Aorta (tissue), 5 donors: ENCODE measurements at places on chromosomes 12 and 14. TPM values are rescaled to one million over a fixed set of nuclear protein-coding genes. Genes with fewer than 3 reads are reported as not detected.
A peak's percentile ranks its signal among the peaks of the same experiment; 100 is the strongest.

DNA sequence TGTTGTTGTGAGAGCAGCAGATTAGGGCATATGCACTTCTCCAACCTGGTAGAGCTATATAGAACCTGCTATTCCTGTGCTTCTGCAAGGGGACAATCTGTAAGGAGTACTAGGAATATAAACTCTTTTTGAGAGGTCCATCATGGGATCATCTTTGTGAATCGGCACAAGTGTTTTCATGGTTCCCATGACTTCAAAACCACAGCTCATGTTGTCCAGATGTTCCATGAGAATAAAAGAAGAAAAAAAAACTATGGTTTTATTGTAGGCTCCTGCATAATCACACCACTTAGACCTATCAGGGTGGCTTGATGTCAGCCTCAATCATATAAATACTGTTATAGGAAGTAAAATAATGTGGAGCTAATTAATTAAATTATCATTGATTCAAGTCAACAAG lies 311.4 kb upstream of the ATP2B1 start:
- H3K27ac ChIP-seq = no peak overlapping the region
- no peak for DNase-seq
- no peaks in the 10 kb centered on the region for H3K27me3 ChIP-seq
- H3K4me3 ChIP-seq = no peak overlapping the region
- H3K36me3 ChIP-seq = no peaks in the 10 kb centered on the region

GRCh38 chr12:8840938-8841633 lies 18.7 kb downstream of the A2ML1 start:
- no peaks in the 10 kb centered on the region for H3K36me3 ChIP-seq
- no peaks in the 10 kb centered on the region for H3K4me1 ChIP-seq
- H3K27ac ChIP-seq = no peak overlapping the region
- no peak for DNase-seq
- H3K4me3 ChIP-seq = no peak overlapping the region

The AQP2 gene
- not detected for total RNA-seq

DNA sequence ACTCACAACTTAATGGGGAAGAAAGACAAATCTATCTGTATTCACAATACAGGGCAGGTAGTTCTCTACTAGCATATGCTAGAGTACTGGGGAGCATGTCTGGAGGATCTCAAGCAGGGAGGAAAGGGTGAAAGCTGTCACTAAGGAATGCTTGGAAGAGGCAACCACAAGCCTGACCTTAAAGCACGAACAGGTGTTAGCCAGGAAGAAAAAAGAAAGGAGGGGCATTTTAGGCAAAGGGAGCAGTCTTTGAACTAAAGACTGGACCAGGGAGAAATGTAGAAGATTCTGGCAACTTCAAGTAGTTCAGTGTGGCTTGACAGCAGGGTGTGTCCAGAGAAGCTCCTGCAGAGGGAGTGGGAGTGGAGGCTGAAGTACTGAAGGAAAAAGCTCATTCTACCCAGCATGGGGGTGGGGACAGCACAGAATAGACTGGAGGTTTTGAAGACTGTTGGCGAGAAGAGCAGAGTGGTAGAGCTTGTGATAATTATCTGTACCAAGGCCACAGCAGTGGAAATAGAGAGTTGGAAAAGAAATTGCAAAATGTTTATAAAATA lies 50.9 kb downstream of the AP5M1 start:
- H3K27ac ChIP-seq = no peak overlapping the region
- no peaks in the 10 kb centered on the region for H3K36me3 ChIP-seq
- H3K27me3 ChIP-seq = no peaks in the 10 kb centered on the region
- no peaks in the 10 kb centered on the region for H3K4me1 ChIP-seq
- no peak overlapping the region for H3K4me3 ChIP-seq

DNA sequence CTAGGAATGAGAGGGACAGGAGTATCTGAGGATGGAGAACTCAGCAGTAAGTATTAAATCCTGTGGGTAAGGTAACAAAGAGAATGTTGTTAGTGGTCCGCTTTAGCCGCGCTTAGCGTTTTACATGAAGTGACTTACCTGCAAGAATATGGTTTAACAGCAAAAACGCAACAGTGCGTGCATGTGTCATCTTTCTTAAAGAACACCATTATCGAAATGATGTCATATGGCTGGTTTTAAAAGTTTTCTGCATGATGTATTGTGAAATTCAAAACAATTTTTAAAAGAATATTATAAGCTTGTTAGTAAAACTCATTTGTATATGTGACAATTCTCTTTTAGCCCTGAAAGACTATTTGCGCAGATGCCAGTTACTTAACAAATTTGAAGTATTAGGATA lies 1.7 kb downstream of the LEMD3 start:
- no peaks in the 10 kb centered on the region for H3K36me3 ChIP-seq
- peak overlapping the region; percentile 68 for H3K4me3 ChIP-seq
- no peaks in the 10 kb centered on the region for H3K27me3 ChIP-seq
- H3K4me1 ChIP-seq = peaks cover 3% of the 10 kb centered on the region

The VPS29 gene
- total RNA-seq = 99.6 TPM
